ENCODE measurements at places on chromosomes 16 and 17.
A peak's percentile ranks its signal among the peaks of the same experiment; 100 is the strongest.

- DNase-seq = no peak
Observed at GRCh38 chr17:15929941-15930340, 15.0 kb upstream of the ADORA2B start.

DNA sequence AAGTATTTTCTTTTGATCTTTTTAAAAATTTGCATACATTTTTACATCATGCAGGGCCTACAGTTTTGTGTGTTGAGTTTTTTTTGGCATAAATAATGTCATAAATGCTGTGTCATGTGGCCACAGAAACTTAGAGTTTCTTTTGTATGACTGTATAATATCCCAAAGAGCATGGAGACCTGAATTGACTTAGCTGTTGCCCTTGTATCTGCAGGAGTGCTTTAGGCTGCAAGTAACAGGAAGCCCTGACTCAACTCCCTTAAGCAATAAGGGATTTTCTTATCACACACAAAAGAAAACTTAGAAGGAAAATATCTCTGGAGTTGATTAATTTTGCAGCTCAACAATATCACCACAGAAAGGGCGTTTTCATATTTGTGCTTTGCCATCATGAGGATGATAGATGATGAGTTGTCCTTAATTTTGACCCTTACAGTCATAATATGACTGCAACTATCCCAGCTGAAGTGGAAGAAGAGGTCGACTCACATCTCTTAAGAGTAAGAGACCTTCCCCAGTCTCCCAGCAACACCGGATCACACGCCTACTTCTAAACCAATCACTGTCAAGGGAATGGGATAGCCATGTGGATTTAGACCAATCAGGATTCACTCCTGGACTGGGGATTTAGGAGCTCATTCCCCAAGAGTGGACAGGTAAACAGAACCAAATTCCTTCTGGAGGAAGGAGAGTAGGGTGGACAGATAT is 138.9 kb downstream of the GSG1L start:
- DNase-seq = no peak

DNA sequence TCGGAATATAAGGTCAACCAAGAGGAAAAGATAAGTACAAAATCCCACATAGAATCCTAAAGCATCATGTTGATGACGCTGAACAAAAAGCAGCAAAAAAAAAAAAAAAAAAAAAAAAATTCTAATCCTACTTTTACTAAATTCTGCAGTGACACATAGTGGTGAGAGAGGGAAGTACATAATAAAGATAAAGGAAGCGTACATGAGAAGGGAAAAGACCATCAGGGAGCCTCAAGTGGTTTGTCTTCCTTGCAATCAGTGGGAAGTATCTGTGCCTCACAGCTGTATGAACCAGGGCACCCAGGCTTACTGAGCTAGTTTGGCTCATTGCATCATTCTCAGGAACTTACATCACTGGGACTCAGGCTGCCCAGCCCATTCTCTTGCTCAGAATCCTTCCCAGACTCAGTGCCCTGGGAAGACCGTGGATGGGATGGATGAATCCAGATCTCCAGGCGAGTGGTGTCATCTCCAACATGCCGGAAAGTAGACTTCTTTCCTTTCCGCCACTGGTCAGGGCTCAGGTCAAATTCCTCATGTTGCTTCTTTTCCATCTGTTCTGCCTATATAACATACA is 21.2 kb downstream of the SMG6 start:
- no peak for DNase-seq

GRCh38 chr16:19771796-19772195 is 53.7 kb downstream of the IQCK start:
- no peak for DNase-seq

DNA sequence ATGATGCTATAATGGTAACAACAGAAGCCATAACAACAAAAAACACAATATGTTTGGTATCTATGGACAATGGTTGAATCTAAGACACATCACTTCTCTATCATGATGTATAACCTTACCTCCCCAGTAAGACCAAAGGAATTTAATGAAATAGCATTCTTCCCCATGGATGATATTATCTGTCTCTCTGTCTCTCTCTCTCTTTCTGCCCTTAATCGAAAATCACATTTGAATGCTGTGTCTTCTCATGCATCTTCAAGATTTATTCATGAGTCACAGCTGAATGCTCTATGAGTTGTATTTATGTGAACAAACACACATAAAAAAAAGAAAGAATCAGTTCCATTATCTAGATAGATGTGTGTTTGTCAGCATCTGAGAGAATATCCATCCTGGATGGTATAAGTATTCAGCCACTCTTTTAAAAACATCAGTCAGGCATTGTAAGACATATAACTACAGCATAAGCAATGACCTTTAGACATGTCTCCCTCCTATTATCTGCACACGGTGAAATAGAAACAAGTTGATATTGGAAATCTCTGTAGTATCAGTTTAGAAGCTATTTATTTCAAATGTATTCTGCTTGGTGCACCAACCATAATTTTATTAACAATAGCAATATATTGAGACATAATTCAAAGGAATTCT is 433.3 kb downstream of the TOX3 start:
- no peak for DNase-seq

GRCh38 chr16:84541999-84542817 is 37.7 kb upstream of the MEAK7 start:
- no peak for DNase-seq

GRCh38 chr16:59701963-59702930 is 968.1 kb upstream of the GOT2 start:
- no peak for DNase-seq

DNA sequence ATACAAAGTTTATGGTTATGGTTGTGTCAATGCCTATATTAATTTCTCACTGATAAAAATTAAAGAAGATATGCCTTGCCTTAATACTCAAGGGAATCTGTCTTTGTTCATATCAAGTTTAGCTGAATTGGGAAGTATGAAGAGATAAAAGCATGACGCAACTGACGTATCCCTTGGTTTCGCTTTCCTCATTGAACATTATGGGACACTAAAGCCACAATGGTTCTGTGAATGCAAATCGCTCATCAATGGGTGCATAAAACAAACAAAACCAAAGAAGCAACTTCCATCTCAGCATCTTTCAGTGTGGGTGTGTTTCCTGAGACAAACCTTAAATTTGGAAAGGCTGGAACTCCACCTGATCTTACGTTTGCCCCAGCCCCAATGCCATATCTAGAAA is 108.2 kb downstream of the NPIPB5 start:
- DNase-seq = no peak

GRCh38 chr16:1094124-1094479 is 1.9 kb downstream of the C1QTNF8 start:
- DNase-seq = no peak

- peak; percentile 61 for DNase-seq
Observed at GRCh38 chr16:3364774-3365427, 9.2 kb downstream of the OR2C1 start.

- DNase-seq = no peak
Observed at GRCh38 chr17:34114174-34114573, 140.9 kb upstream of the CCL2 start.

- DNase-seq = no peak
Observed at GRCh38 chr16:80972611-80973010, 34.1 kb downstream of the CMC2 start.

DNA sequence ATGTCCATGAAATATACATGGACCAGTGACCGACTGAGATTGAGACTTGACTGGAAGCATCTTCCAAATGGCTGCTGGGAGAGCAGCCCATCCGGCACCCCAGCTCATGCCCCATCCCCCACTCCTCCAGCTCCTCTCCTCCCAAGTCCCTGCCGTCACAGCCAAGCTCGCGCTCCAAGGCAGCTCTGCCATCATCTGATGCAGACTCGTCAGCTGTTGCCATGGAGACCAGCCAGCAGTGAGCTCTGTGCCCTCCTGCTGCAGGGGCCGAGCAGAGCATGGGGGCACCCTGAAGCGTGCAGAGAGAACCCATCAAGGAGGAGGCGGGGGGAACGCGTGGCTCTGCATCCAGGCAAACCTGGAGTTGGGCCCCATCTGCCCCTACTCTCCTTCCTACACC is 74.5 kb upstream of the TNRC6C start:
- no peak for DNase-seq

- no peak for DNase-seq
Observed at GRCh38 chr17:63162406-63163157, 196.5 kb downstream of the TANC2 start.
